ENCODE measurements at places on chromosomes 1 and 21.
A peak's percentile ranks its signal among the peaks of the same experiment; 100 is the strongest.

- DNase-seq, result no peak
Measured at GRCh38 chr1:9558946-9559545, 19.8 kb downstream of the SLC25A33 start.

DNA sequence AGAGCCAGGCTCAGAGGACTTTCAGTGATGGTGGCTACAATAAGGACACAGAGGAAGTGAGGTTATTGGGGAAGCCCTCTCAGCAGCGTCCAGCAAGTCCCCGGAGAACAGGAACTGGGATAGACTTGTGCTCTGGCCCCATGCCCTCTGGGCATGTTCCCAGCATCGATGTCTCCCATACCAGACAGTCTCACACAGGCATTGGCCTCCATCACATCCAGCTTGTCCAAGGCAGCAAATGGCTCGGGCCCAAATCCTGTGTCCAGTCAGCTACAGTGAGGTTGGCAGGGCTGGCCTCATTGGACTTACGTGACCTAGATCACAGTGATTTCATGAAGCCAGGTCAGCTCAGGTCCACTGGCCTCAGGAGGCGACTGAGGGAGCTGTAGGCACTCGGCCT lies 19.6 kb upstream of the TMEM54 start:
- no peak for DNase-seq

GRCh38 chr1:197341626-197342025 lies 73.6 kb downstream of the CRB1 start:
- DNase-seq, result no peak

GRCh38 chr1:91734761-91735160 lies 151.2 kb downstream of the TGFBR3 start:
- no peak for DNase-seq

DNA sequence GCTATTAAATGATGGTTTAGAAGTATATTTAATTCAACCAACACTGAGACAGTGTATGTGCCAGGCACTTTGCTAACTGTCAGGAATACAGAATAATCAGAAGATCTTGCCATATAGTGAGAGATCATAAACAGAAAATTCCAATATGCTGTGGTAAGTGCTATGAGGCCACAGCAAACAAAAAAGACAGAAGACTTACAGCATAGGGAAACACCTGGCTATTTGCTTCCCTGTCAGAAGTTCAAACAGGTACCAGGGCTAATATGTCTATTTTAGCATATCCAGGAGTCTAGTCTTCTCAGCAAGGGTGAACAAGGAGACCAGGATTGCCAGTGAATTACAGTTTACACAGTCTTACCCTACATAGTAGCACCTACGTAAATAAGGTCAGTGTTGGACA lies 30.4 kb downstream of the TRIT1 start:
- peak; percentile 29 for DNase-seq

- DNase-seq, result no peak
Measured at GRCh38 chr1:211609120-211610024, 30.4 kb upstream of the SLC30A1 start.

DNA sequence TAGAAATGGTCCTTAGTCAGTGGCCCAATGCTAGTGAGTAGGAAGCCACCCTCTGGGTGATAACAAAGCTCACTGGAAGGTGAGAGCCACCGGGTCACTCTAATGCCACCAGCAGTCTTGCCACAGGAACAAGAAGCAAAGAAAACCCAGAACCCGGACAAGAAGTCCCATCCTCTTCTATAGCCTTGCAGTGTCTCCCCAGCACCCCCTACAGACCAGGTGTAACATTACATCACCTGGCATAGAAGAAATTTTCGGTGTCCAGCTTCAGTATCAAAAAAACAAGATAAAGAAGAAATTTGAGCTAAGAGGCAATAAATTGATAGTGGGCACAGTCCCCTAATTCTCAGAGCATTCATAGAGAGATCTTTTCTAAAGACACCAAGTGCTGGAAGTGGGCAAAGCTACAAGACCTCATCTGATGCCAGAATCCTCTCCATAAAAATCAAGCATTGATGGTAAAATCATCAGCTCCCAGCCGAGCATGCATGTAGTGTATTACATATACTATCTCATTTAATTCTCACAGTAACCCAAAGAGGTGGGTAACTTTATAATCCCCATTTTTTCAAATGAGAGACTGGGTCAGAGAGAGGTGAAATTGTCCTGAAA lies 491.0 kb downstream of the MATN1 start:
- DNase-seq, result peak; percentile 37

GRCh38 chr1:37519613-37520012 lies 5.0 kb upstream of the MEAF6 start:
- DNase-seq, result no peak

DNA sequence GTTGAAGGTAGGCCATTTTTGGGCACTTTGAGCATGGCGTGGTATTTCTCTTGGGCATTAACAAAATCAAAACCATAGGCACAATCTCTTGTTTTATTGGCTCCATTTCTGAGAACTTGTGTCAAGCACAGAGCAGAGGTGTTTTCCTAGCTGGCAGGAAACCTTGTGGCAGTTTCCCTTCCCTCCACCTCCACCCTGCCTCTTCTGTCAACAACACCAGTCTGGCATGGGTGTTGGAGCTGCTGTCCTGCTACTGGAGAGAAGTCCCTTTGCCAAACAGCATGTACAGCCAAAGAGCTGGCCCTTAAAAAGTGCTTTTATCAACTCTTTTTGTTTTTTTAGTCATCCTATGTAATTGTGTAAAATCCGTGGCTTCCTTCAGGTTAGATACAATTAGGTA lies 16.0 kb downstream of the ATP1A1 start:
- no peak for DNase-seq

- DNase-seq, result no peak
Measured at GRCh38 chr1:230264342-230264741, 161.8 kb downstream of the PGBD5 start.

DNA sequence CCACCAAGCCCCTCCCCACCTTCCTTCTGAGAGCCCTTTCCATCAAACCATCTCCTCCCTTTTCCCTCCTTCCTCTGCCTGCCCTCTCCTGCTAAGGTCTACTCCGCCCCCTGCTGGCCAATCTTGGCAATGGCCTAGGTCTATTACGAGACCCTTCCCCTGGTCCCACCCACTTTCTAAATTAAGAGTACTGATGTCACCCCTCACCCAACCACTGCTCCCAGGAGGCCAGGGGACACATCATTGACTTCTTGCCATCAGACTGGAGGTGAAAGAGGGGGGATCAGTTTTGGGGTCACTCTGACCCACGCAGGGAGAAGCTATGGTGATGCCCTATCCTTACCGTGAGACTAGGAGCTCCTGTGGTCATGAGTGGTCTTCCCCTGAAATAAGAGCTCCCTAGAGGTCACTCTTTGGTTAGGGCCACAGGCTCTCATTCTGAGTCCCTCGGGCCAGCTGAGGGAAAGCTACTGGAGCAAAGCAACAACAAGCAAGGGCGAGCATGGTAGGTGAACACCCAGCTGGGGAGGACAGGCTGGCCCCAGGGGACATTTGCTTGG lies 34.6 kb upstream of the S100A7 start:
- peak; percentile 96 for DNase-seq

GRCh38 chr1:50873458-50874187 lies 86.4 kb downstream of the FAF1 start:
- peak; percentile 78 for DNase-seq

DNA sequence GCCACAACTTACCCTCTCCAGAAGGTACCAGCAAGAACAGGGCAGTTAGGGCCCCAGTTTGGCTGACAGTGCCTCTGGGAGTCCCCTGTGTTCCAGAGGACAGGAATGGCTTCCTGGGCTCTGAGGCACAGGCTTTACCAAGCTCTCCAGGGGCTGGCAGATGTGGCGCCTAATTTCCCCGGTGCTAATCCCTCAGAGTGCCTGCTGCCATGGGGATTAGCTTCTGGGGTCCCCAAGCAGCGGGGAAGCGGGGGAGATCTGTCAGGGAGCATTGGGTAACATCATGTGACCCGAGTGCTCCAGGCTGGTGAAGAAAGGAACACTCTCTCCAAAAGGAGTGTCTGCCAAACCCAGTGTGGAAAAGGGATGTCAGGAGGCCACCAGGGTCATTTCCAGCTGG lies at the start of gene LACTBL1:
Gene LACTBL1, minus strand, starts transcription at position 107 of the 400 bp plus-strand sequence. CDS start 550 bp downstream, outside the sequence.
- DNase-seq, result no peak

GRCh38 chr21:43916076-43916475 lies 51.1 kb downstream of the AGPAT3 start:
- no peak for DNase-seq

- DNase-seq, result no peak
Measured at GRCh38 chr1:32498751-32499150, 33.9 kb downstream of the ZBTB8B start.

DNA sequence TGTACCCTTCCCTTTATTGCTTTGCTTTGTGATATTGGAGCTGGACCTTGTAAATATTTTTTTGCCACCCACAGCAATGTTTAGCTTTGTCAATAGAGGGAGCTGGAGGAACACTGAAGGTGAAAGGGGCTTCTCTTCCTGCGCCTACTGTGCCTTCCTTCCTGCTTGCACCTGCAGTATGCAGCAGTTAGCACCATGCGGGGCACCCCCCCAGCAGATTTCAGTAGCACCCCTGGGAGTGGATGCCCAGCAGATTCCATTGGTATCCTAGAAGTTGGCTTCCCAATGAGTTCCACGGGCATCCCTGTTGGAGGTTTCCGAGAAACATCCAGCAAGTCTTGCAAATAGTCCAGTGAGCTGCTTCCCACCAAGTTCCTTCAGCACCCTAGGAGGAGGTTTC lies 25.6 kb downstream of the S100A10 start:
- peak; percentile 67 for DNase-seq

GRCh38 chr1:54118704-54119103 lies 34.1 kb downstream of the CDCP2 start:
- no peak for DNase-seq

GRCh38 chr1:43991476-43992231 lies at the start of gene CCDC24:
CCDC24 (plus strand) TSS chr1:43991599; CDS start chr1:43991879, 280 bp downstream.
- peak; percentile 83 for DNase-seq

GRCh38 chr1:153741986-153742385 lies 14.1 kb downstream of the INTS3 start:
- DNase-seq, result no peak

- DNase-seq, result no peak
Measured at GRCh38 chr1:23473037-23473800, 10.8 kb downstream of the ASAP3 start.

DNA sequence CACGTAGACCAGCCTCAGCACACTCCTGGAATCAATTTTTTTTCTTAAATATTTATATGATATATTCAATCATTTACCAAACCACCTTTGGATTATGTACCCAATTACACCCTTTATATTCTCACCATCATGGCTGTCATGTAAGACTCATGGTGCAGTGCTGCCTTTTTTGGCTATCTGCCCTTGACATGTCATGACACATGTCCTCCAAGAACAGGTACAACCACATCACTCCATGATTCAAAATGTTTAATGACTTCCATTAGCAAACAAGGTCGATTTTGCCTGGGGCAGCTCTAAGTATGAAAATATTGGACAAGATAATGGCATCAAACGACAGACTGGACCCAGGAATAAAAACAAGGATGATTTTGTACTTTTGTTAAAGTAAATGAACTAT lies 861.1 kb upstream of the ADAMTS5 start:
- DNase-seq, result no peak

- no peak for DNase-seq
Measured at GRCh38 chr21:31363720-31364119, 19.7 kb upstream of the TIAM1 start.

GRCh38 chr21:27466140-27466539 lies 499.3 kb upstream of the ADAMTS5 start:
- DNase-seq, result no peak

GRCh38 chr1:19260211-19261138 lies 8.9 kb downstream of the MRTO4 start:
- DNase-seq, result no peak

DNA sequence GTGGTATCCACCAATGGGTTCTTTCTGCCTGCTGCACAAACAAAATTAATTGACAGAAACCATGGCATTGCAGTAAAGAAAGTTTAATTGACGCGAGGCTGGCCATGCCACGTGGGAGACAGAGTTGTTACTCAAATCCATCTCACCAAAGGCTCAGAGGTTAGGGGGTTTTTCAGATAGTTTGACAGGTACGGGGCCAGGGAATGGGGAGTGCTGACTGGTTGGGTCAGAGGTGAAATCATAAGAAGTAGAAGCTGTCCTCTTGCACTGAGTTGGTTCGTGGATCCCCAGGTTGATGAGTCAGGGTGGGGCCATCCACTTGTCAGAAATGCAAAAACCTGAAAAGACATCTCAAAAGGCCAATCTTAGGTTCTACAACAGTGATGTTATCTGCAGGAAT lies 941 bp upstream of the TBCE start:
- no peak for DNase-seq

DNA sequence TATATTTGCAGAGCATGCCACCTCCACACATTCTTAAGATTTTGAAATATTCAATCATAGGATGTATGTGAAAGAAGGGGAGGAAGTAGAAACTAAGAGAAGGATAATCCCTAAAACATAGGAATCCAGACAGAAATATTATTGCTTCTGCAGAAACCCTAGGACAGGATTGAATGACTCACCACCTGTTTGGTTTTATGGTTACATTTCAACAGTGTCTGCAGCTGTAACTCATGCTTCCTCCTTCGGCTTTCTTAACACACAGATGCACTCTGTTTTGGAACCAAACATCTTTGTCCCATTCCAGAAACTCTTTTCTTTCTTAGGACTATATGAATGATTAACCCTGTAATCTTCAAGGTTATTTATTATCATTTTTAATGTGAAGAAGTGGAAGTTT lies 20.7 kb downstream of the RGS7 start:
- DNase-seq, result no peak

DNA sequence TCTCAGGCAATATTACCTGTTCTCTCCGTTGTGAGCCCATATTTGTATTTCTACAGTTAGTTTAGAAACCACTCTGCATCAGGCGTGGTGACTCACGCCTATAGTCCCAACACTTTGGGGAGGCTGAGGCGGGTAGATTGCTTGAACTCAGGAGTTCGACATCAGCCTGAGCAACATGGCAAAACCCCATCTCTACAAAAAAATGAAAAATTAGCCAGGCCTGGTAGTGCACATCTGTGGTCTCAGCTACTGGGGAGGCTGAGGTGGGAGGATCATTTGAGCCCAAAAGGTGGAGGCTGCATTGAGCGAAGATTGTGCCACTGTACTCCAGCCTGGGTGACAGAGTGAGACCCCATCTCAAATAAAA lies 19.7 kb upstream of the ID3 start:
- no peak for DNase-seq

DNA sequence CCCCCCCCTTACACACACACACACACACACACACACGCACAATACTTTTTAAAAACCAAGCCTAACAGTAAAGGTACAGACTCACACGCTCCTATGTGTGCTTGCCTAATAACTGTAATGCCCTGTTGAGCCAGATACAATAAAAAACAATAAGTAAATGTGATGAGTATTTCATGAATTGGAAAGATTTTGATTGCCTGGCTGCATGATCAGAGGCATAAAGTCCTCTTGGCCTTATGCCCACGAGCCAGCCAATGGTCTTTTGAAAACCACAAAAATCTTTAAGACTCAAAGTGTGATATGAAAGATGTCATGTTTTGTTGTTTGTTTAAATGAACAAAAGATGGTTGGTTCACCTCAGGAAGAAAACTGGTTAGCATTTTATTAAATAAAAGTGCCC lies 441.9 kb upstream of the ZRANB2 start:
- DNase-seq, result no peak

- no peak for DNase-seq
Measured at GRCh38 chr1:192952646-192953045, 106.5 kb downstream of the UCHL5 start.

Data from NCI-H526 (cell line).